Mesenteric fat pad (tissue), 1 donor: ENCODE measurements at places on chromosomes 1 and 21. TPM values are rescaled to one million over a fixed set of nuclear protein-coding genes. Genes with fewer than 3 reads are reported as not detected.

The HSD11B1 gene
- total RNA-seq = 83.7 TPM

DNA sequence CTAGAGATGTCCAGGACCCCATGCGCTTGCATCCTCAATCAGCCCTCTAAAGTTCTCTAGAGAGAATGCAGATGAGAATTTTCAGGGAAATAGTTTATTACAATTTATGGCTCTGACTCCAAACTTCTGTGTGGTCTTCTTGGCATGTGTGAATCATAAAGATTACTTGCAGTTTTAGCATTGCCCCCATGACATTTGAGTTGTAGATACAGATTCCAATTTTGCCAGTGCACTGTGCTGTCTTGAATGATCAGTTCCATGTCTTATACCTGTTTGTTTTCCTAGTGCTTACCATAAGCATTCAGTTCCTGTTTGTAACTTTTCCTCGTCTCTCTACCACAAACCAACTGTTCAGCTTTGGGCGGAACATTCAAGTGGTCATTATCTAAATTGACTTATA, 4.8 kb downstream of the KRTAP21-3 start:
- DNase-seq = no peak

DNA sequence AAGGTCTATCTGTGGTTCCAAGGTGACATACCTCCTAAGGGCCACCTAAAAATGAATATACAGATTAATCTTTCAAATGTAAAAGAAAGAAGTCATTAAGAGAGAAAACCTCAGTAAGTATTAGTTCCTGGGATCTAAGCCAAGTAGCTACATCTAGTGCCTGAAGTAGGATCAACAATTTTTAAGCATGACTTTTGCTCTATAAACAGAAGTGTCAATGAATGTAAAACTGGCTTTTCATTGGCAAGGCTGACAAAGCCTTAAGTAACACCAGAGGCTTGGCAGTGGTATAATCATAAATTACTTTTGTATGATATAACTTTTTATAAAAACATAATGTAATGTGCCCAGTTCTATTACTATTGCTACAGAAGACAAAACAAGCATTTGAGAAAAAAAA, 12.2 kb upstream of the ACADM start:
- DNase-seq = no peak

GRCh38 chr1:6971048-6971447, 185.8 kb downstream of the CAMTA1 start:
- DNase-seq = no peak

The C1QTNF12 gene
- total RNA-seq = 2.9 TPM

- no peak for DNase-seq
Measured at GRCh38 chr1:59422921-59423575, 126.2 kb downstream of the FGGY start.

The C1orf216 gene
- total RNA-seq = 17.5 TPM

DNA sequence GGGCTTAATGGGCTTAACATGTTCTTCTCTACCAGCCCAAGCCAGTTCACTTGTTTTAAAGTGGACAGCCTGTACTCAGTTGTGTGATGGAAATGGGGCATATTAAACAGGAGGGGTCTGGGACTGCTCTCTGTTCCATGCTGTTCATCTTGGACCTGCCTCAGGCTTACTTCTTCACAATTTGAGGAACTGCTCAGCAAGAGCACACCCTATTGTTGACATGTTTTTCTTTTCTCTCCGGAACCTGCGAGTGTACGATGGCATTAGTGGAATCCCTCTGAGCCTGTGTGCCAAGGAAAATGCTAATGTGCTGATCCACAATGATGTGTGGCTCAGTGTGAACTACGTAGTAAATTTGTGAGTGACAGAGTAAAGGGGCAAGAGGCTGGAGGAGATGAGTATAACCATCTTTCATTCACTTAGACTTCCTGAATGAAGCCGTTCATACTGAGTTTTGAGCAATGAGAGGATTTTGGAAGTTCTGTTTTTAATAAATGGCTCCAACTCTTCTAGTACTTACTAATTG, 6.9 kb downstream of the AHCYL1 start:
- DNase-seq = no peak

- DNase-seq = no peak
Measured at GRCh38 chr1:50898773-50899172, 61.3 kb downstream of the FAF1 start.

DNA sequence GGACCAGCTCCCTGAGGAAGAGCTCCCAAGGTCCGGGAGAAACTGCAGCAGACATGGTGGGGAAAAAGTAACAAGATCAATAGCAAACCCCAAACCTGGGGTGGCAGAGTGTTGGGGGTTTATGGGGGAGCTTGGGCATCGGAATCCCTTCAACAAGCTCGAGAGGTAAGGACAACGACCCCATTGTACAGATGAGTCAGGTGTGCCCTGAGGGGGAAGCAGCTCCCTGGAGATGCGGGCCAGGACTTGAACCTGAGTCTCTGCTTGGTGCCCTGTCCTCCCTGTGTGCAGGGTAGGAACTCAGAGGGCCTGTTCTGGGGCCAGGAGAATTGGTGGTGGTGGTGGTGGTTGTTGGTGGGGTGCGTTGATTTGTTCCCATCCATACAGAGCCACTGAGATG, 125.4 kb downstream of the PTPRU start:
- DNase-seq = no peak

The KCNJ9 gene
- not detected for total RNA-seq

DNA sequence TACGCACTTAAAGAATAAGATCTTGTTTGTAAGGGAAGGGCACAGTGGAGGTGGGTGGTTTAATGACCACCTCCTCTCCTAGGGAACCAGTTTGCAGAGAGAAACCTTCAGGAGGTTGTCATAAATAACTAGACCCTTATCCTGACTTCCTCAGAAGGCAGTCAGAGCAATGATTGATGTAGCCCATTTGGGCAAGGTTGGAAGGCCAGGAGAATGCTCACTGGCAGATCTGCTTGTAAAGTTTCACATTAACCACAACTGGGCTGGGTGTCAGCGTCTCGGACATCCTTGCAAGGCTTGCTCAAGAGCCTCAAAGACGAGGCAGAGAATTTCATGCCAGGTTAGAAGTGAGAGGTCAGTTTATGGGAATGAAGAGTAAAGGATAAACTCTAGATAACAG, 87.6 kb upstream of the TRABD2B start:
- no peak for DNase-seq

GRCh38 chr1:201359031-201359872, 18.2 kb downstream of the TNNT2 start:
- no peak for DNase-seq

The SPATA17 gene
- total RNA-seq = not detected

DNA sequence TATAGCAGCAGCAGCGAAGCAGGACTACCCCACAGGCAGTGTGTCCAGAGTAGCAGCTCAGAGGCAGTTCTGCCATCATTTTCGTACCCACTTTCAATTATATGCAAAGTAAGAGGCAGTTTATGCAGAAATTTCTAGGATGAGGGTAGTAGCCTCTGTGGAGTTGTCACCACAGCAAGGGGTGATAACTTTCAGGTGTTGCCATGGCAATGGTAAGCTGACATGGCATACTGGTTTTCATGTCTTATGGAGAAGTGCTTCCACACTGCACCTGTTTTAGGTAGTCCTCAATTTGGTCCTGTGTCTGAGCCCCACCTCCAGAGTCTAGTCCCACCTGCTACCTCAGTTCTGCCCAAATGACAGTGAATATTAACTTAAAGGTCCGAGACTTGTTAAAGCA, 133.3 kb upstream of the SYT6 start:
- no peak for DNase-seq

- DNase-seq = no peak
Measured at GRCh38 chr1:15501208-15502032, 22.6 kb downstream of the CASP9 start.
